HAP-1 (cell line): ENCODE measurements at places on chromosomes 13 and 19.

DNA sequence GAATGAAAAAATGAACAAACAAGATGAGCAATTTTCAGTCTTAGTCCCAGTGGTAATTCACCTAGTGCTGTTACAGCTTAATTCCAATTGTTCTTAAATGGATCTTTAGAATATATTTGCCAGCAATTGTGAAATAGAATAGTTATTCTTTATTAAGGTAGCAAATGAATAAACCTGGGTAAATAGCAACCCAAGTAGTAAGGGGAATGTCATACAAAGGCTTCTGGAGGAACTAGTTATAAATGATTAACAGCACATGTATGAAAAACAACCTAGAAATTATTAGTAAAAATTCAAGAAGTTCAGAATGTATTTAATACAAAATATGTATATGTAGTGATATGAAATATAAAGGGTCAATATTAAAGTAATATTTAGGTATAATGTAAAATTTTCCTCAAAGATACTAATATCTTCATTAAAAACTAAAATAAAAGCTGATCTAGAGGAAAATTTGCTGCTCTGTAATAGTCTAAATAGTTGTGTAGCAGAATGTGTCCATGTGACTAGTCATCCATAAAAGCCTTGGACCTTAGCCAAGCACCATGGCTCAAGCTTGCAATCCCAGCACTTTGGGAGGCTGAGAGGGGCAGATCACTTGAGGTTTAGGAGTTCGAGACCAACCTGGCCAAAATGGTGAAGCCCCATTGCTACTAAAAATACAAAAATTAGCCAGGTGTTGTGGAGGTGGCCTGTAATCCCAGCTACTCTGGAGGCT is 535.9 kb upstream of the ATXN8OS start:
- DNase-seq = no peak

DNA sequence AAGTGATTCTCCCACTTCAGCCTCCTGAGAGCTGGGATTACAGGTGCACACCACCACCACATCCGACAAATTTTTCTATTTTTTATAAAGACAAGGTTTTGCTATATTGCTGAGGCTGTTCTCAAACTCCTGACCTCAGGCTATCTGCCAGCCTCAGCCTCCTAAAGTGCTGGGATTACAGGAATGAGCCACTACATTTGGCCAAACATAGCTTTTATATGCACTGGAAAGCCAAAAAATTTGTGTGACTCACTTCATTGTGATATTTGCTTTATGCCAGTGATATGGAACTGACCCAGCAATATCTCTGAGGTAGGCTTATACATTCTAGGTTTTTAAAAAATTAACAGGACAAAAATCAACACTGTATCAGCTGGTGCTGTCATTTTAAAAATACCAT is 26.8 kb upstream of the ACOD1 start:
- no peak for DNase-seq

GRCh38 chr19:21323000-21323399 is 6.2 kb downstream of the ZNF708 start:
- no peak for DNase-seq

DNA sequence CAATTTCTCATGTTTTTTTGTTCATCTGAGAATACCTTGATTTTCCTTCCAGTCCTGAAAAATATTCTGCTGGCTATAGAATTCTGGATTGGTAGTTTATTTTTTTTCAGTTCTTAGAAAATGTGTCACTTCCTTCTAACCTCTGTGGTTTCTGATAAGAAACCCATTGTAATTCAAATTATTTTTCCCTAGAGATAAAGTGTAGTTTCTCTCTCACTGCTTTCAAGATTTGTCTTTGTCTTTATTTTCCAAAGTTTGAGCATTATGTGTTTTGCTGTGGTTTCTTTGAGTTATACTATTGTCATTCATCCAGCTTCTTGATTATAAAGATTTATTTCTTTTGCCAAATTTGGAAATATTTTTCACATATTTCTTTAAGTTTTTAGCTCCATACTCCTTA is 324.0 kb upstream of the SPRY2 start:
- DNase-seq = no peak

DNA sequence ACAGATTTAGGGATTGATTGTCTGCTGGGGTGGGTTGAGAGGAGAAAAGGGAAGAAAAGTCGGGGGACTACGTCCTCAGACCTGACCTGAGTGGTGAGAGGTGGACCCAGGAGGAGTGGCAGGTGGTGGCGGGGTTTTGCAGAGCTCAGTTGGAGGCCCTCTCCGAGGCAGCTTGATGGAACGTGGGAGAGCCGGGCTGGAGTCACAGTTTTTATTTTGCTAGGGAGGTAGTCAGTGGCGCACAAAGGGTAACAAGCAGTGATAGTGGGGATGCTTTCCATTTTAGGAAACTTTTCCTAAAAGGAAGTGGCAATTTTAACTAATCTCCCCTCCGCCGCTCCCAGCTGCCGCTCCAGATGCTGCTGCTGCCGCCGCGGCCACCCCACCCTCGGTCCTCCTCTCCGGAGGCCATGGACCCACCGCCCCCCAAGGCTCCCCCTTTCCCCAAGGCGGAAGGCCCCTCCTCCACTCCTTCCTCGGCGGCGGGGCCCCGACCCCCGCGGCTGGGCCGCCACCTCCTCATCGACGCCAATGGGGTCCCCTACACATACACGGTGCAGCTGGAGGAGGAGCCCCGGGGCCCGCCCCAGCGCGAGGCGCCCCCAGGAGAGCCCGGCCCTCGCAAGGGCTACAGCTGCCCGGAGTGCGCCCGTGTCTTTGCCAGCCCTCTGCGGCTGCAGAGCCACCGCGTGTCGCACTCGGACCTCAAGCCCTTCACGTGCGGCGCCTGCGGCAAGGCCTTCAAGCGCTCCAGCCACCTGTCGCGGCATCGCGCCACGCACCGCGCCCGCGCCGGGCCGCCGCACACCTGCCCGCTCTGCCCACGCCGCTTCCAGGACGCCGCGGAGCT is 1.1 kb upstream of the ZNF581 start:
- no peak for DNase-seq

DNA sequence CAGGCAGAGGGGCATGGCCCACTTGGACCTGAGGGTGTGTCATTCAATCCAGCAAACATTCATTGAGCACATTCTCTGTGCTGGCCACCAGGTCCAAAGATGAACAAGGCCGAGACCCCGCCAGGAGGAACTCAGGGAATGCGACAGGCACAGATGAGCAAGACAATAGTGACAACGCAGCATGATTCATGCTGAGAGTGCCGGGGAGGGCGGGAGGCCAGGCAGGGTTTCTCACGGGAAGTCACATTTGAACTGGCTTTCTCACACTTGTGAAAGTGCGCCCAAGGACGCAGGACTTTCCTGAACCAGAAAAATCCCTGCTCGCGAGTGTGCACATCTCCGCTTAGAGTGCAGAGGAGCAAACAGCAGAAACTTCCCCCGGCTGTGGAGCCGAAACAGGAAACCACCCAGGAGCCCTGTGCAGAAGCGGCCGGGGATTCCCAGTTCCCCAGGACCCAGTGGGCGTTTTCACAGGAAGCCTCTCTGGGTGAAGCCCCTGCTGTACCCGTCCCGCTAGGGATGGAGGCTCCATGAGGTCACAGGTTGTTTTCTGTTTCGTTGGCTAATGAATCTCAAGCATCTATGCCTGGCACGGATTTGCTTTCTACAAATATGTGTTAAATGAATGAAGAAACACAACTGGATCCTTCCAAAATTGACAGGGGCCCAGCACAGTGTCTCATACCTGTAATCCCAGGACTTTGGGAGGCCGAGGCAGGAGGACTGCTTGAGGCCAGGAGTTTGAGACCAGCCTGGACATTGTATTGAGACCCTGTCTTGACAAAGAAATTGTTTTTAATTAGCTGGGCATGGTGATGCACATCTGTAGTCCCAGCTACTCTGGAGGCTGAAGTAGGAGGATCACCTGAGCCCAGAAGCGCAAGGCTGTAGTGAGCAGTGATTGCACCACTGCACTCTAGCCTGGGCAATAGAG is 68.4 kb upstream of the TM9SF2 start:
- DNase-seq = peak; percentile 20

GRCh38 chr19:50309396-50310125 is 19.6 kb downstream of the KCNC3 start:
- DNase-seq = no peak

DNA sequence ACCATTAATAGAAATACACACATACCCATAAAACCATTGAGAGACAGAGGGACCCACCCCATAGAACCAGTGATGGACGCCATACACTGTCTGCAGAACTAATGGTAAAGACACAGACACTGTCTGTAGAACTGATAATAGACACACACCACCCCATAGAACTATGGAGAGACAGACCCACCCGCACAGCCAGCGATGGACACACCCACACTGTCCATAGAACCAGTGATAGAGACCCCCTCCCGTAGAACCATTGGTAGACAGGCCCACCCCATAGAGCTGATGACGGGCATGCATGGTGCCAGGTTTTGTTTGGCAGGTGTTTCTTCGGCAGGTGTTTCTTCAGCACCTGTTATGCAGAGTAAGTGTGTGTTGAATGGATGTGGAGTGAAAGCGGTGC is 88.3 kb upstream of the TEX29 start:
- no peak for DNase-seq
